ENCODE measurements at places on chromosomes 3 and 15. TPM values are rescaled to one million over a fixed set of nuclear protein-coding genes. Genes with fewer than 3 reads are reported as not detected.
A peak's percentile ranks its signal among the peaks of the same experiment; 100 is the strongest.

DNA sequence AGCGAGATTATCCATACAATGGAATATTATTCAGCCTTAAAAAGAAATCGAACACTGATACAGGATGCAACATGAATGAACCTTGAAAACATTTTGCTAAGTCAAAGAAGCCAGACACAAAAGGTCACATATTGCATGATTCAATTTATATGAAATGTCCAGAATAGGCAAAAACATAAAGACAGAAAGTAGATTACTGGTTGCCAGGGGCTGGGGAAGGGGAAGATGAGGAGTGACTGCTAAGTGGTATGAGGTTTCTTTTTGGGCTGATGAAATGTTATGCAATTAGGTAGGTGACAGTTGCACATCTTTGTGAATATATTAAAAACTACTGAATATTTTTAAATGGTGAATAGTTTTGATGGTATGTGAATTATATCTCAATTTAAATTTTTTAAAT lies 38.3 kb downstream of the LRRFIP2 start:
- DNase-seq, result no peak

DNA sequence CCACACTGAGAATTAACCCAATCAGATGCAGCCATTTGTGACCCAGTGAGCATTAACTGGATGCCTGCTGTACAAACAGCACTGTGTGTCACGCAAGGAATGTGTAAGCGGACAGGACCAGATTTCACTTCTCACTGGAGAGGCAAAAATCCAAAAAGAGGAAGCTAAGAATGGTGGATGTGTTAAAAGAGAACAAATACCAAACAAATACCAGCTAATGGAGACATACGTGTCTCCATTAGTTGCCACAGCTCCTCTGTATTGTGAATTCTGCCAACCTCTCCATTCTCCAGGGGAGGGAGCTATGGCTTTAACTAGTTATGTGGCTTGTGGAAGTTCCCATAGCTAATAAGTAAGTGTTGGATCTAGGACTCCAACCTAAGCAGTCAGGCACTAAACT lies 2.6 kb downstream of the LTF start:
- DNase-seq, result no peak

DNA sequence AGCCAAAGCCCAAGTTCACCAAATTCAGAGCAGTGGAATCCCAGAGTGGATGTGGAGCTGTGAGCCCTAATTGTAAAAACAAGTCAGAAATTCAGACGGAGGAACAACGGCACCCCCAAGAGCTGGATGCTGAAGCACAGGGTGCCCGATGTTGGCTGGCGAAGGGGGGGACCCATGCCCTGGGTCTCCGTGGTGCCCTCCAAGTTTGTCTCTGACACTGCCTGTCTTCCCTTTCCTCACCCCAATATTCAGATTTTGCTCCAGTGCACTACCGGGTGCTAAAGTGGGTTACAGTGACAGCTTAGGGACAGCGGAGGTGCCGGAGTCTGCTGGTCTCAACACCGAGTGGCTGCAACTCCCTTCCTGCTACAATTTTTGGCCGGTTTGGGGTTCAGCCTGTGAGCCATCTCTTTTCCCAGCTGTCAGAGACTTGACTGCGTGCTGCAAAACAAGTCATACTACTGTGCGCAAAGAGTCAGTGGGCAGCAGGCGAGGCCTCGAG lies 6.6 kb downstream of the GRIP2 start:
- no peak for DNase-seq

- peak; percentile 77 for DNase-seq
Measured at GRCh38 chr15:54289590-54290136, 311.4 kb downstream of the UNC13C start.

DNA sequence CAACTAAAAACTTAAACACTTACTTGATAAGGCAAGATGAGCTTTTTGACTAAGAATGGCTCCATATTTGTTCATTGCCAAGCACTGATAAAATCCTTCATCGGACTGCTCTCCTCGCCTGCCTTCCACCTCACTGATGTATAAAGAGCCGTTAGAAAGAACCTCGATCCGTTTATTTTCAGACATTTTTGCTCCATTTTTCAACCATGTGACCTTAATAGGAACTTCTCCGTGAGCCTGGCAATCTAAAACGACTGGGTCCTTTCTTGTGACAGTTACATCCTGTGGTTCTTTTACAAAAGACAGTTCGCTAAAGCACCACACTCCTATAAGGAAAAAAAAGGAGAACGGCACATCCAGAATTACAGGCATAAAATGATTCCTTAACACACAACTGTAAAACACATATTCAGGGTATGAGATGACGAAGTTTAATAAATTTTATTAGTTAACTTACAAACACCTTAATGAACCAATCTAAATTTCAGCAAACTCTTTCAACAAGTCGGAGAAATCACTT lies 2.5 kb downstream of the PRTG start:
- no peak for DNase-seq

GRCh38 chr15:60528530-60528929 lies 49.6 kb upstream of the ICE2 start:
- no peak for DNase-seq

DNA sequence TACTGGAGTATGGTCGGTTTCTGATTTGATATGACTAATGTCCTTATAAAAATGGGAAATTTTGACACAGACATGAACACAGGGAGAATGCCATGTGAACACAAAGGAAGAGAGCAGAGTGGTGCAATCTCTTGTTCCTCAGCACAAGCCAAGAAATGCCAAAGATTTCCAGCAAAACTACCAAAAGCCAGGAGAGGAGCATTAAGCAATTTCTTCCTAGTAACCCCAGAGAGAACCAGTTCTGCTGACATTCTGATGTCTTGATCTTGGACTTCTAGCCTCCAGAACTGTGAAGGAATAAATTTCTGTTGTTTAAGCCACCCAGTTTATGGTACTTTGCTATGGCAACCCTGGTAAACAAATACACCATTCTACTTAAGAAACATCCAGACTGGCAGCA lies 227.8 kb upstream of the MRPL3 start:
- DNase-seq, result no peak

DNA sequence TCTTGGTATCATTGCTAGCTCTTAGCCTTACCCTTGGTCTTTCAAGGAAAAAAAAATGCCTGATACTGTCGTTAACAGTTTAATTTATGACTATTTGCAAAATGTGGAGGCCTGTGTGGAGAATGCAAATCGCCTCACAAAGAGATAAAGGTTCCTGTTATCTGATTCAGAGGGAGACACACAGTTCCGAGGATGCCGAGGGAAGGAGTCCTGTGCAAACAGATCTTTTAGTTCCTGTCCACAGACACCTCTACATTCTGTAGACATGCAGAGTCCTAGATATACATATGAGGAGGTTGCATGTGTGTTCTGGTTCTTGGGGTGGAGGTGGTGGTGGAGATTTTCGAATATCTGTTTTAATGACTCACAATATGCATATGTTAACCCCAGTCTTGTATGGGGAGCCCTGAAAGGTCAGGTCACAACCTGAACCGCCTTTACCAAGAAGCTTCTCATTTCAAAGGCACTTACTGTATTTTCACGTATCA lies 5.7 kb downstream of the NR2F2 start:
- no peak for DNase-seq

- DNase-seq, result no peak
Measured at GRCh38 chr3:127786353-127787070, 35.8 kb downstream of the MGLL start.

- DNase-seq, result no peak
Measured at GRCh38 chr3:52685285-52685708, 416 bp downstream of the PBRM1 start.

GRCh38 chr3:186119499-186119898 lies 10.6 kb upstream of the ETV5 start:
- DNase-seq, result no peak

GRCh38 chr3:158492685-158493084 lies 78.3 kb upstream of the MLF1 start:
- no peak for DNase-seq

GRCh38 chr3:195227871-195228270 lies 43.1 kb downstream of the XXYLT1 start:
- DNase-seq, result no peak

DNA sequence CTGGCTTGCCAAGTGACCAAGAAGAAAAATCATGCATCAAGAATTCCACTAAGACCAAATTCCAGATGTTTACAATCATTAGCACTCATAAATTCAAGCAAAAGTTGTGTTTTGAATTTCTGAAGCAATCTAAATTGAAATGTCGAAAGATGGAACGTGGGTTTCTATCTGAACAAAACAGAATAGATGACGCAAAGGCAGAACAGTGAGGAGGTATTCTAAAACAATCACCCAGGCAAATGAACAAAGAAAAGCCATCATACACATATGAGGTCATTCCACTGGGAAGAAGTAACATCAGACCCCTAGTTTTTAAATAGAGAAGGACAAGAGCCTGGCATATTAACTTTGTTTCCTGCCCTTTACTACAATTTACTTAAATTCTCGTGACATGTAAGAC lies 58.0 kb downstream of the MCF2L2 start:
- DNase-seq, result no peak

- no peak for DNase-seq
Measured at GRCh38 chr15:83014205-83014653, 2.8 kb upstream of the C15orf40 start.

DNA sequence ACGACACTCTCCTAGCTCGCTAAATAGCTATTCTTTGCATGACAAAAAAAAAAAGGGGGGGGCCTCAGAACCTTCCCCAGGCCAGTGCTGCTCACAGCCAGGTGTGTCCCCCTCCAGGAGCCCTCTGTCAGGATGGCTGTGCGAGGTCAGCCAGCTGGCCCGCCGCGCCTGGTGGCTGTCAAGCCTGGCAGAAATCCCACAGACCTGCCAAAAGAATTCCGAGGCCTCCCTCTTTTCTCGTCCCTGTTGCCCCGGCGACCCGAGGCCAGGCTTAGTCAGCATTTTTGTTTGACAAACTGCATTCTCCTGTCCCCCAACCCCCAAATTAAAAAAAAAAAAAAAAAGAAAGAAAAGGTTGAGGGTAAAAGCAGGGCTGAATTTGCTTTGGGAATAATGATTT lies 61.9 kb downstream of the TM4SF4 start:
- no peak for DNase-seq

- no peak for DNase-seq
Measured at GRCh38 chr3:62229211-62229610, 144.1 kb downstream of the FEZF2 start.

The ALS2CL gene
- total RNA-seq, result 0.19 TPM

The C3orf22 gene
- not detected for total RNA-seq

The NXPE3 gene
- 6.9 TPM for total RNA-seq

The PSTPIP1 gene
- 29.3 TPM for total RNA-seq

The ZKSCAN7 gene
- 4.6 TPM for total RNA-seq

All from GM12878 (cell line).